ENCODE measurements at places on chromosomes 12 and 14.

GRCh38 chr12:132398386-132398991, 69.1 kb upstream of the GALNT9 start:
- no peak for DNase-seq

GRCh38 chr12:80745851-80746505, 29.3 kb downstream of the MYF5 start:
- peak; percentile 4 for DNase-seq

DNA sequence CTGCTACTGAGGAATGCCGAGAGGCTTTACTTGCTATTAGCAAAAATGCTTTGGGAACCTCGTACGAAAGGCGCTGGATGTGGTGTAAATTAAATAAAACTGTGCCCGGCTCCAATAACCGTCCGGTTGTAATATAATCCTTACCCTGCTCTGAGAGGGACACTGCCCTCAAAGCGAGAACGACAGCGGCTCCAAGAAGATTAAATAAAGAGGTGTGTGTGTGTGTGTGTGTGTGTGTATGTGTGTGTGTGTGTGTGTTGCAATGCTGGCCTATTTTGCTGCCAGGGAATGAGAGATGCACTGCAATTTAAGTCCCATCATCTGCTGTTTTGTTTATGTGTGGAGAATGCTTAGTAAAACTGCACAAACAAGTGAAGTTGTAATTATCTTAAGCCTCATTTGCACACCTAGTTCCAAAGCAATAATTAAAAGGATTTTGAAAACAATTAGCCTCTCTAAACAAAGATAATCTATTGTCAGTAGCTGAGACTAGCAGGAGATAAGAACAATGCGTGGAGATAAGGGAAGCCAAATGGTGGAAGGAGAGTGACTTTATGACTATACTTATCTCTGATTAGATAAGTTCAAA, 1.2 kb upstream of the SIX1 start:
- no peak for DNase-seq

GRCh38 chr14:81474148-81474492, 59.5 kb downstream of the SEL1L start:
- no peak for DNase-seq

- no peak for DNase-seq
Observed at GRCh38 chr12:107105410-107105703, 12.0 kb upstream of the CRY1 start.

GRCh38 chr12:81284137-81284536, 206.3 kb downstream of the ACSS3 start:
- peak; percentile 21 for DNase-seq

- DNase-seq: no peak
Observed at GRCh38 chr14:88553886-88554456, 836 bp downstream of the PTPN21 start.

DNA sequence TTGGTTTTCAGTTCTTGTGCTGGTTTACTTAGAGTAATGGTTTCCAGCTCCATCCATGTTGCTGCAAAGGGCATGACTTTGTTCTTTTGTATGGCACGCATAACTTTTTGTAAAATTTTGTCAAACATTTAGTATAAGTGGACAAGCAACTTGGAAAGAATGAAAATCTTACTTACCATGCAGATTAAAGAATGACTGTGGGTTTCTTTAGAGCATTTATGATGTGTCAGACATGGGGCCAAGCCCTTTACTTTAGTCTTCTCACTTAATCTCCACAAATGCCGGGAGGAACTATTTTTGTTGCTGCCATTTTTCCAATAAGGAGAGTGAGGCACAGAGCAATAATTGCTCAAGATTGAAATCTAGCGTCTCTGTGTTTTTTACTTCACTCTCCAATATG, 652.5 kb upstream of the TBX3 start:
- peak; percentile 12 for DNase-seq

DNA sequence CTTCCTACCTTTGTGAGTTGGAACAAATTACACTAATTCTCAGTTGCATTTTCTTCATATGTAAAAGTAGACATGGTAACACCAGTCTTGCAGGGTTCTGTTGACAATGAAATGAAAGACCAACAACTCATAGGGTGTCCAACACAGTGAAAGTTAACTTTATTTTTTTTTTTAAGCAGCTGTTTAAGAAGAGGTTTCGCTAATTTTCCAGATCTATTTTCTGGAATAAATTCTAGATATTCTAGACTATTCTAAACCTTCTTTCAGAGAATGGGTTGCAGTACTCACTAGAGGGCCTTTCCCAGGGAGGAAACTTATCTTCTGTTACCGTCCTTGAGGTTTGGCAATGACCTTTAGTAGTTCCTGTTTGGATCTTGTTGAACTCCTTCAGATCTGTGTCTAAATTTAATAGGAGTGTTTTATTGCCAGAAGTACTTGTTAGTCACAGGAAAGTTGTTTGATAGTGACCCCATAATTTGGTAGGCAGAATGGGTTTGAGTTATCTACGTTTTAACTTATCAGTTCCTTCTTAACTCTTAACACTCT, 2.8 kb upstream of the ART4 start:
- peak; percentile 16 for DNase-seq

DNA sequence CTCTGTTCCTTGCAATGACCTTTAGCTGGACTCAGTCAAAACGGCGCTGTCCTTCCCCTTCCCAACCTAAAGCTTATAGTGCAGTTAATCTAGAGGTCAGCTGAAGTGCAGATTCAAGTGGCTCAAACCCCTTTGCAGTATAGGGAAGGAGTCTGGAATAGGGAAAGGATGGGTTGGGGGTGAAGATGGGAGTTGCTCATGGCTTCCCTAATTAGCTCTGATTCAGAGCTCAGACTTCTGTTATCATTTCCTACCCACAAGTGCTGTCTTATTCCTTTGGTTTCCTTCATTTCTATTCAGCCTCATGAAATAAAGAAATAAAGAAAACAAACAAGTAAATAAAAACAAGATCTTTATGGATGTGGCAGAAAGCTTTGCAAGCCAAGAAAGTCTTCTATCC, 264.0 kb upstream of the HMGA2 start:
- no peak for DNase-seq

- DNase-seq: no peak
Observed at GRCh38 chr12:34597548-34598351, 575.5 kb downstream of the ALG10 start.

GRCh38 chr14:78073028-78073427, 97.1 kb upstream of the NRXN3 start:
- no peak for DNase-seq

DNA sequence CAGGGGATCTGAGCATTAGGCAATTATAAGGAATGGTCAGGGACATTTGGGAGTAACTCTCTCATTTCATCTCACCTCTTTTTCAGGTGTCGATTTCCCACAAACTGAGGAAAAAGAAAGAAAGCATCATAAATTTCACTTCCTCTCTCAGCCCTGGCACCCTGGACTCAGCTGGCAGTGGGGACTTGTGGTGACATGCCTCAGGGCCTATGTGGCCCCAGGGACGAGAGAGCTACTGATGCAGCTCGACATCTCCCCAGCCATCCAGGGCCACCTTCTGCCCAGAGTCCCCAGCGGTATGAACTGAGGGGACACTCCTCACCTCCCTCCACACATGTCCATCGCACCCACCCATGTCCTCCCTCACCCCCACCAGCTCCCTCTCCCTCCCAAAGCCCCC, 11.7 kb downstream of the TNFRSF1A start:
- no peak for DNase-seq

GRCh38 chr14:34843011-34843554, 32.1 kb downstream of the BAZ1A start:
- DNase-seq: peak; percentile 68

- no peak for DNase-seq
Observed at GRCh38 chr12:57138526-57139272, 8.7 kb downstream of the LRP1-AS start.

GRCh38 chr14:96888158-96888557, 91.0 kb downstream of the VRK1 start:
- no peak for DNase-seq

GRCh38 chr14:49926803-49927202, 33.9 kb downstream of the ARF6 start:
- no peak for DNase-seq

DNA sequence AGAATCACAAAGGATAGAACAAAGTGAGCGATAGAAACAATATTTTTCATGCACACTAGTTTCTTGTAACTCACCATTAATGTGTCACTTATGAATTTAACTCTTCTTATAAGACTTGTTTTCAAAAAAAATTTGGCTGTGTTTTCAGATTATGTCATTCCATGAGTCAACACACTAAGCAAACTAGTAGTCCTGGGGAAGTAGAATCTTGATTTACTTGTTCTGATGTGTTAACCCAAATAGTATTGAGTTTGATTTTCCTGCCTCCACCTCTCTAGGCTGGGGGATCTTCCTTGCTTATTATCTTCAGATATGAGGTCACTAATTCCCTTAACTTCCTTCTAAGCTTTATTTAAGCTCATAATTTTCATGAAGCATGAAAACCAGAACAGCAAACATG, 151.0 kb upstream of the SEL1L start:
- no peak for DNase-seq

DNA sequence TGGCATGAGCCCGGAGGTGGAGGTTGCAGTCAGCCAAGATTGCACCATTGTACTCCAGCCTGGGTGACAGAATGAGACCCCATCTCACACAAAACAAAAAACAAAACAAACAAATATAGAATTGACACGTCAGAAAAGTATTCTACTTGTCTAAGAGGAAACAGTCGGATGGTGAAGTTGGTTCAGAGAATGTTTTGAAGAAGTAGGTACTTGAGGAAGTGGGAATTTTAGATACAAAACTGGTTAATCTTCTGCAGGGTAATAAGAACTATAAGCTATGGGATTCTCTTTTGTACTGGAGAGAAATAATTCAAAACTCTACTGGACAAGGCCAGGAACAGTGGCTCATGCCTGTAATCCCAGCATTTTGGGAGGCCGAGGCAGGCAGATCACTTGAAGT, 14.6 kb upstream of the TCTN1 start:
- DNase-seq: no peak

DNA sequence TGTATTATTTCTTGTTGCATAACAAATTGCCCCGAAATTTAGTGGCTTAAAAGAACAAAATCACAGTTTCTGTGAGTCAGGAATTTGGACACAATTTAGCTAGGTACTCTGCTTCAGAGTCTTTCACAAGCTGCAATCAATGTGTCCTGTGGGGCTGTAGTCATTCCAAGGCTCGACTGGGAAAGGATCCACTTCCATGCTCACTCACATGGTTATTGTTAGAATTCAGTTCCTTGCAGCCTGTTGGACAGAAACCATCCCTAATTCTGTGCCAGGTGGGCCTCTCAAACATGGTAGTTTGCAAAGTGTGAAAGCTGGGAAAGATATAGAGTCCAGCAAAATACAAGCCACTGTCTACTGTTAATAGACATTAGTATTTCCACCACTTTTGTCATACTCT, 59.7 kb upstream of the ARID2 start:
- DNase-seq: no peak

GRCh38 chr12:50005175-50005574, 20.1 kb downstream of the RACGAP1 start:
- peak; percentile 50 for DNase-seq

- no peak for DNase-seq
Observed at GRCh38 chr12:3989218-3989550, 116.0 kb upstream of the PARP11 start.

- DNase-seq: peak; percentile 65
Observed at GRCh38 chr14:72742118-72742837, 151.6 kb downstream of the DPF3 start.

DNA sequence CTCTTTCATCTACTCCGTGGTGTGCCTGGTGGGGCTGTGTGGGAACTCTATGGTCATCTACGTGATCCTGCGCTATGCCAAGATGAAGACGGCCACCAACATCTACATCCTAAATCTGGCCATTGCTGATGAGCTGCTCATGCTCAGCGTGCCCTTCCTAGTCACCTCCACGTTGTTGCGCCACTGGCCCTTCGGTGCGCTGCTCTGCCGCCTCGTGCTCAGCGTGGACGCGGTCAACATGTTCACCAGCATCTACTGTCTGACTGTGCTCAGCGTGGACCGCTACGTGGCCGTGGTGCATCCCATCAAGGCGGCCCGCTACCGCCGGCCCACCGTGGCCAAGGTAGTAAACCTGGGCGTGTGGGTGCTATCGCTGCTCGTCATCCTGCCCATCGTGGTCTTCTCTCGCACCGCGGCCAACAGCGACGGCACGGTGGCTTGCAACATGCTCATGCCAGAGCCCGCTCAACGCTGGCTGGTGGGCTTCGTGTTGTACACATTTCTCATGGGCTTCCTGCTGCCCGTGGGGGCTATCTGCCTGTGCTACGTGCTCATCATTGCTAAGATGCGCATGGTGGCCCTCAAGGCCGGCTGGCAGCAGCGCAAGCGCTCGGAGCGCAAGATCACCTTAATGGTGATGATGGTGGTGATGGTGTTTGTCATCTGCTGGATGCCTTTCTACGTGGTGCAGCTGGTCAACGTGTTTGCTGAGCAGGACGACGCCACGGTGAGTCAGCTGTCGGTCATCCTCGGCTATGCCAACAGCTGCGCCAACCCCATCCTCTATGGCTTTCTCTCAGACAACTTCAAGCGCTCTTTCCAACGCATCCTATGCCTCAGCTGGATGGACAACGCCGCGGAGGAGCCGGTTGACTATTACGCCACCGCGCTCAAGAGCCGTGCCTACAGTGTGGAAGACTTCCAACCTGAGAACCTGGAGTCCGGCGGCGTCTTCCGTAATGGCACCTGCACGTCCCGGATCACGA, 2.2 kb downstream of the SSTR1 start:
- peak; percentile 56 for DNase-seq

DNA sequence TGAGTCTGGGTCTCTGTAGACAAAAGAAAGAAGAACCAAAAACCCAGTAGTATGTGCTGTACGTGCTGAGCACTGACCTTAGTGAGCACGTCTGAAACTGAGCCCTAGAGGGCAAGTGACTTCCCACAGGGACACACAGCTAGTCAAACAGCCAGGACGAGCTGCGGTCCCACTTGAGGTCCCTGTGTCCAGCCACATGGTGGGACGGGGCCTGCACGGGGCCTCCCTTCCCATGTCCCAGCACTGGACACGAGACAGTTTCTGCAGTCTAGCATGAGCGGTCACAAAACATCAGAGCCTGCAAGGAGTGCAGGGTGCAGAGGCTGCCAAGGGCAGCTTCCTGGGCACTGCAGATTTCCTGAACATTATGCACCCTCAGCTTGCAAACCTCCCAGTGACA, 121.6 kb downstream of the NCOR2 start:
- no peak for DNase-seq

DNA sequence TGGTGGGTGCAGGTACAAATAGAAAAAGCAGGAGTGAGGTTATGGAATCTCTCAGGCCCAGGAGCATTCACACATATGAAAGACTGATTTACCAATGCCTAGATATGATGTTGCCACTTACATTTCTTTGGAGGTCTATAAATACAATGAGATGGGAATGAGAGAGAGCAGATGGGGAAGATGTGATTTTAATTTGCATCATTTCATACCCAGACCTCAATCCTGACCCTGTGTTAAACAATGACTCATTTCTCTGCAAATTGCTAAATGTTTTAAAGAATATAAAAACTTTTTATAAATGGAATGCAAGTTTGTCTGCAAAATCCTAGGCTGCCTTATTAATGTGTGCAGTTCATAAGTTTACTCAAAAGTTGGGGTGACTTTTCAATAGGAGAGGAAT, 38.6 kb upstream of the GNG2 start:
- DNase-seq: peak; percentile 35

All from amniotic epithelial cell (primary cell).